ENCODE measurements at places on chromosomes 12 and 14.

DNA sequence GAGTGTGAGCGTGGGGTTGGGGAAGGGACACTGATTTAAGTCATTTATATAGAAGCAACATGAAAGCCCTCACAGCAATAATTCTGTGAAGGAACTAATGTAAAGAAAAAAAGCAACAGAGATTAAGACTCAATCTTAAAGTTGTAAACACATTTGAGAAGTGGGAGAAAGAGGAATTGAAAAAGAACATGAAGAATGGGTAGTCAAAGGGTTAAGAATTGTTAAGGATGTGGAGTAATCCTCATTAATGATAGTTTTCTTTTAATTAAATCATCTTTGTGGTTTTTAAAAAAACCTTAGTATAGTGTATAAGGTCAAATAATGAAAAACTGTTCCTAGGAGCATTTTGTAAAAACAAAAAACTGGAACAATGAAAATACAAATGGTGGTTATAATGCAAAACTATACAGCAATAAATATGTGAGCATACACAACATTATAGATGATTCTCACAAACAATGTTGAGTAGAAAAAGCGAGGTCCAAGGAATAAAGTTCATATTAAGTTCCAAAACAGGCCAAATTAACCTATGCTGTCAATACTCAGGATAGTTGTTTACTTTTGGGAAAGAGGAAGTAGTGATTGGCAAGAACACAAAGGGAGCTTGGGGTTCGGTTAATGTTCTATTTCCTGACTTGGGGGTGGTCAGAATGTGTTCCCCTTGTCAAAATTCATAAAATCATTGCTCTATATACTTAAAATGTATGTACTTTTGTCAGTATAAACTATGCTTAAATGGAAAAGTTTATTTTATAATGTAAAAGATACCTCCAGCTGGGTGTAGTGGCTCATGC lies 120.4 kb upstream of the ATF7IP start:
- no peak for DNase-seq

GRCh38 chr14:37403626-37404025 lies 191.4 kb downstream of the FOXA1 start:
- DNase-seq = no peak

DNA sequence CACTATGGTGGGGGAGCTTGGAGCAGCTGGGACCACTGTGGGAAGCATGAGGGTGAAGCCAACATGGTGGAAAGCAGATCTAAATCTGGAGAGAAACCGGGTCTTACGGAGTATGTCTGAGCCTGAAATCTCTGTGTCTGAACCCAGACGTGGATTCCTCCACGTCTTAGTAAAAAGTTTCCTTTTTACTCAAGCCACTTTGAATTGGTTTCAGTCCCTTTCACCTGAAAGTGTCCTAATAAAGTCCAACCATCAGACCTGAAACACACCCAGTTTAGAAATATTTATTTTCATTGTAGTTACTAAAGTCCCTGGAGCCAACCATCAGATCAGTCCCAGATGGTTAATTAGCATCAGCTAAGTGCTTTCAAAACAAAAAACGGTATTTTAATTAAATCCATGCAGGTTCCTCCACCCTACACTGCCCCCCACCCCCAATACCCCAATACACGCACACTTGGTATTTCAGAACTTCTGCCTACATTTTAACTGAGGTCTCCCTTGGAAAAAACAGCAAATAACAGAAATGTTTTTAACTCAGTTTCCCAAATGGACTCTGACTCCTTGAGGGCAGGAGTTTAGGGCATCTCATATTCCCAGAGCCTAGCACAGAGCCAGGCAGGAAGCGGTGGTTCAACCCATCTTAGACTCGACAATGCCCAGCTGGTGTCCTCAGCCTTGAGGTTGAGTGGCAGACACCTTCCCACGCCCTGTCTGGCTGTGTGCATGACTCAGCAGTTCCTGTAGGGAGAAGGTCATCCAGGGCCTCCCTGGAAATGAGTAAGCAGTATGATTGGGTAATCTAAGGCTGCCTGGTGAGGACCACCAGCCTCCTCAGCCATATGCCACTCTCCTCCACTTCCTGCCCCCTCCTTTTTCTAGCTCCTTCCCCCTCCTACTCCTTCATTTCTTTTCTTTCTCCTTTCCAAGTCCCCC lies 175.8 kb downstream of the TTC8 start:
- DNase-seq = no peak

DNA sequence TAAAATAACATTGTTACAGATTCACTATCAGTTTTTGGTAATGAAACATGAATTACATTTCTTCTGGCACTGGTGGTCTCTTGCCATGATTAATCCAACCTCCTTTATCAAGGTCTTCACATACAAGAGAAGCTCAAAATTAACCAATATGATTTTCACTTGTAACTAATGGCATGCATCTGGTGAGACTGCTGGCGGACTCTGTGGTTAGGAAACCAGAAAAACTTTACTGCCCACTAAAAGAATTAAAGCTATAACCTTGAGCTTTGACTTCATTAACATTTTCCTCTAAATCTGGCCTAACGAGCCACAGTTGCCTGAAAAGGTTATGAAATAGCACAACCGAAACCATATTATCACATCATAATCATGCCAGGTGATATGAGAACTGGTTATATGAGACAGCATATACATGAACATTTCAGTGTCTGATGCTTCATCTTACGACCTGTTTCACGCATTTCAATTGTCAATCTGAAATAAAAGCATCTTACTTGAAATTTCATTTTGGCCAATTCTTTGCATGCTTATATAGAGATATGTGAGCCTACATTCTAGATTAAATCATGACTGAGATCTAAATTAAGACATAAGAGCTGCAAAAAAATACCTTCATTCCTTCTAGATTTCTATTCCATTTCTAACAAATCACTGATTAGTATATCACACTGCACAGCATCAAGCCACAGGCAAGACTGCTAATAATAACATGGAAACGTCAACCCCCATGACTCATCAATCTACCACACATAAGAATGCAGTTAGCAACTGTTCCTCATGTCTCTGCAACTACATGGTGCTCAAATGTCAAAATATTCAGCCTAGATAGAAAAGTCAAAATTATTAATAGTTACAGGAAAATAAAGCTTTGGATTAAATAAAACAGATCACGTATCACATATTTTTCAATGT lies 89.3 kb downstream of the OSBPL8 start:
- DNase-seq = no peak

GRCh38 chr14:64766430-64767151 lies 62.4 kb downstream of the PLEKHG3 start:
- no peak for DNase-seq

- DNase-seq = no peak
Measured at GRCh38 chr14:94631536-94632304, 19.5 kb downstream of the SERPINA3 start.

- DNase-seq = no peak
Measured at GRCh38 chr14:60632257-60632656, 17.0 kb downstream of the SIX1 start.

DNA sequence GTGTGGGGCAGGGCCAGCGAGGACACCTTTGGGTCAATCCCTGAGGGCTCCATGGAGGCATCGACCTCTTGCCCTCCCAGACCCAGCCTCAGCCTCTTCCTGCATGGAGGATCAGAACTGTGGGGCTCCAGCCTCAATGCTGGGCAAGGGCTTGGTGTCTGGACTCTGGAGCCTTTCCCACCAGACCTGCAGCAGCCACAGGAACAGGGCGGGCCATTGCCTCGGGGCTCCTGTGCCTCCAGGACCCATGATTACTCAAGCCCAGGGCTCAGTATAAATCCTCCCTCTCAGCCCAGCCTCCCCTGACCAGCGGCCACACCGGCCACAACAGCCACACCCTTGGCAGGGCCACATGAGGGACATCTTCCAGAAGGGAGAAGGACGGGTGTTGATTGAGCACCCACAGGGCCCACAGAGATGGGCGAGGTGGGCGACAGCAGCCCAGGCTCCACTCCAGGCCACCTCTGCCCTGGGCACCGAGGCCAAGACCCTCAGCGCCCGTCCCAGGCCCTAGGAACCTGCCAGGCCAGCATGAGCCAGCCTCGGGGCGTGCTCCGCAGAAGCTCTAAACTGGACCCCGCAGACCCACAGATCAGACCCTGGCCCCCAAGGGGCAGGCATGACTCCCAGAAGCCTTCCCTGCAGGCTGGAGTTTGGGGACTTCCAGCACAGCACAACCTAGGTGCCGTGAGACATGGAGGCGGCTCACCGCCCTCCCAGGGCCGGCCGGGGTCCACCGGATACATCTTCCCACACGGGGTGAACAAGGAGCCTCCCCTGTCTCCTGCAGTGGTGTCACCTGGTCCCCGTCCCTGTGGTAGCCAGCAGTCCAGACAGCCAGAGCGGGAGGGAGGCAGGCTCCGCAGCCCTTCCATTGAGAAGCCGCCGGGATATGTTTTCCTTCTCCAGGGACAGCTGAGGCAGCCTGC lies 25.1 kb downstream of the NCOR2 start:
- DNase-seq = no peak

DNA sequence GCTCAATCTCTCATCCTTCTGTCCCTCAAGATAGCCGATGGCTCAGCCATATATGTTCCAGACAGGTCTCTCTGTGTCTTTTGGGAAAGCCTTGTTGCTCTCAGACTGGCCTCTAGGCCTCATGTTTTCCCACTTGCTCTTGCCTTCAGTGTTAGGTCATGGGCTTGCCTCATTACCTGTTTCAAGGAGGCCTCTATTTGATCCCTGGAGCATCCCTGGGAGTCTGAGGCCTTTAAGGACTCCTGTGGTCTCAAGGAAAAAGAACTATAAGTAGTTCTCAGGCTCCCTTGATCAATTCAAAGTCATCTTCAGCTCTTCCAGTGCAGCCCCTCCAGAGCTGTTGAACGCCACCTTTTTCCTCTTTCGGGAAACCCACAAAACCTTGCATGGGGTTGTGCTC lies 47.9 kb downstream of the NTF3 start:
- DNase-seq = peak; percentile 61

DNA sequence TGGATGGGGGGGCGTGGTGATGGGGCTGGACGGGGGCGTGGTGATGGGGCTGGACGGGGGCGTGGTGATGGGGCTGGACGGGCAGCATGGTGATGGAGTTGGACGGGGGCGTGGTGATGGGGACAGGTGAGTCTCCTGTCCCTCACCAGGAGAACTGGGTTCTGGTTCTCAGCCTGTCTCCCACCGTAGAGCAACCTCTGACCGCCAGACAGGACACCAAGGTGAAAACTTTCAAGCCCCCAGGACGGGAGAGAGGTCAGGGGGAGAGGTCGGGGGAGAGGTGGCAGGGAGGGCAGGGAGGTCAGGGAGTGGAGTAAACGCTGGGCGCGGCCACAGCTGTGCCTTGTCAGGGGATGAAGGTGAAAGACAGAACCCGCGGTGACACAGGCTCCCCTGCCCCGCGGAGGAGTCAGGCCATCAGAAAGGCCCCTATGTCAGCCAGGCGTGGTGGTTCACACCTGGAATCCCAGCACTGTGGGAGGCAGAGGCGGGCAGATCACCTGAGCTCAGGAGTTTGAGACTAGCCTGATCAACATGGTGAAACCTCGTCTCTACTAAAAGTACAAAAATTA lies 84.6 kb downstream of the GALNT9 start:
- no peak for DNase-seq

- DNase-seq = no peak
Measured at GRCh38 chr12:114827461-114827860, 143.5 kb upstream of the TBX3 start.

DNA sequence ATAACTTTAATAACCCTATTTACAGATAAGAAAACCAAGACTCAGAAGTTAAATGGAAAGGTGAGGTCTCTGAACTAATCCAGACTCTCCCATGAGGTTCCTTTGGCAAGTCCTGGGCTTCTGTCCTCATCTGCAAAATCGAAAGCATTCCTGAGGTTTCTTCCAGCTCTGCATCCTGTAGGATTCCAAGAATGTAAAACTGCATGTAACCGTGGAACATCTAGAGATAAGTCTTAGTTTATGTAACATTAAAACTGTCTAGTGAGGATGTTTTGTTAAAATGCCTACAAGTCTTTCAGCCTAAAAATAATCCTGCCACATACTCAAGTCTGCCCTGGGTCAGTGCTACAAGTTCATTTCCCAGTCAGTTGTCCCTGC lies 7.3 kb upstream of the ITFG2 start:
- DNase-seq = no peak

DNA sequence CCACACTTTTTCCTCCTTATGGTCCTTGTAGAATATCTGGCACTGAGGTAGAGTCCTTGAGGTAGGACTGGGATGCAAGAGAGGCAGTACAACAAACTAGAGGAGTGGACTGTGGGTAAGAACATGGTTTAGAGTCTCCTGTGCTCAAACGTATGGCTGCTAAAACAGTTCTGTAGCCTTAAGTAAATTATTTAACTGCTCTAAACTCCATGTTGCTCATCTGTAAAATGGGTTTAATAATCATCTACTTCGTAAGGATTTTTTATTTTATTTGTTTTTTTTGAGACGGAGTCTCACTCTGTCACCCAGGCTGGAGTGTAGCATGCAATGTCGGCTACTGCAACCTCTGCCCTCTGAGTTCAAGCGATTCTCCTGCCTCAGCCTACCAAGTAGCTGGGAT lies 3.6 kb upstream of the COPZ1 start:
- no peak for DNase-seq

GRCh38 chr14:90491221-90491885 lies 94.5 kb downstream of the CALM1 start:
- no peak for DNase-seq

- DNase-seq = no peak
Measured at GRCh38 chr14:100398044-100398443, 74.9 kb downstream of the SLC25A47 start.

GRCh38 chr12:42504049-42504448 lies 85.5 kb downstream of the PRICKLE1 start:
- no peak for DNase-seq

DNA sequence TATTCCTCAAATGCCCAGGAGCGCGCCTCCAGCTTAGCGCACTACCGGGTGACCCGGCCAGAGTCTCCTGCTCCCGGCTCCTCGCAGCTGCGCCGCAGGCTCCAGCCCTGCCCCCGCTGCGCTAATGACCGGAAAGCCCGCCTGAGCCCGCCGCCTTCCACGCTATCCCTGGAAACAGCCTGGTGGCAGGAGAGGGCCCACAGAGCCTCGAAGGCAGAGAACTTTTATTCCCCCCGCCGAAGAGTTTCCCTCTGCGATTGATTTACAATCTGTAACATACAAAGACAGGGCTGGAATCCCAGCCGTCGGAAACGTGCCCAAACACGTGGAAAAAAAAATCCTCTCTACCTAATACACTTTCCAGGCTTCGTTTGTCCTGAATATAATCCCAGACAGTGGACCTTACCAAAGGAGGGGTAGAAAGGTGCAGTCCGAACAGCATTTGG lies 1.5 kb downstream of the COL2A1 start:
- DNase-seq = peak; percentile 53

DNA sequence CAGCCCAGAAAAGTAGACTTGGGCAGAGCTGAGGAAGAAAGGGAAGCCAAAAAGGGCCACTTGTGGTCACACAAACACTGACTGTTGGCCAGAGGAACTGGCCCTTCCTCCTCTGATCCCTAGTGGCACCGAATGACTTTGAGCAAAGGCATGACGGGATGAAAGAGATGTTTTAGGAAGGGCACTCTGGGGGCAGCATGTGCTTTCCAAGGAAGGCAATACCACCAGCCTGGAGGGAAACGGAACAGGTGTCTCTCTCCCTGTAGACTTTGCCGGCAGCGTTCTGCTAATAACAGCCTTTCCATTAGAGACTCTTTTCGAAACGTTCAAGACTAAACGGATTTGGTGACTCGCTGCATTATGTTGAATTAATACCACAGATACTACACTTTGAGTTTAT lies 12.3 kb upstream of the FBXO21 start:
- DNase-seq = no peak

- DNase-seq = no peak
Measured at GRCh38 chr14:36068777-36069534, 107.6 kb downstream of the PTCSC3 start.

Measured in NCI-H526 (cell line).